NCI-H1092 treated with DMSO at 0.1 percent for 48 hours (cell line): ENCODE measurements at places on chromosomes 1 and 21.

DNA sequence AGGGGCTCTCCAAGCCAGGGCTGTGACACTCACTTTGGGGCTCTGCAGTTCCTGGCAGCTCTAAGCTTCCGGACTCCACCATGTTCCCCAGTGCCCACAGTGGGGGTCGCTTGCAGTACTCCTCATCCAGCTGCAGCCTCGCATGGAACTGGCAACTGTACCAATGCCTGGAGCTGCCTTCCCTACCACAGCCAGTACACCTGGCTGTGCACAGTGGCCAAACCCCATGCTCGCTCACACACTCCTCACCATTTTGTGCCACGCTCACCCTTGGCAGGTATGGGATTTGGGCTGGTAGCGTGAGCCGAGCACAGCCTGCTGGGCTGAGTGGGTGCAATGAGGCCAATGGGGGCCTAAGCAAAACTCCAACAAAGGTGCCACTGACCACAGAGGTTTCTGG, 1369.9 kb downstream of the KCNT2 start:
- no peak for DNase-seq

DNA sequence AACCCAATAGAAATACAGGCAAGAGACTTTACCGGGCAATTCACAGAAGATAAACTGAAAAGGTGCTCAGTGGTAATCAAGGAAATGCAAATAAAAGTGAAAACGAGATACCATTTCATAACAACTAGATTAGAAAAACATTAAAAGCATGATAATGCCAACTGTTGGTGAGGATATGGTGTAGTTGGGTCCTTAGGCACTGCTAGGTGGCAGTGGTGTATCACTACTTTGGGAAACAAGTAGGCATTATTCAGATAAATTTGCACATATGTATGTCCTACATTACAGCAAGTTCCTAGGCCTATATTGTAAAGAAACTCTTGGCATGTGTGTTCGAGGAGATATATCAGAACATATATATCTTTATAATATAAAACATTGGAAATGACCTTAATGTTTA, 31.0 kb downstream of the AZIN2 start:
- DNase-seq, result peak; percentile 16

- no peak for DNase-seq
Measured at GRCh38 chr1:184223216-184223615, 163.6 kb upstream of the C1orf21 start.

- no peak for DNase-seq
Measured at GRCh38 chr21:32359719-32360260, 33.0 kb downstream of the URB1 start.

GRCh38 chr1:232982238-232982944, 32.0 kb downstream of the NTPCR start:
- DNase-seq, result no peak
